ENCODE measurements at places on chromosomes 5 and 9.

DNA sequence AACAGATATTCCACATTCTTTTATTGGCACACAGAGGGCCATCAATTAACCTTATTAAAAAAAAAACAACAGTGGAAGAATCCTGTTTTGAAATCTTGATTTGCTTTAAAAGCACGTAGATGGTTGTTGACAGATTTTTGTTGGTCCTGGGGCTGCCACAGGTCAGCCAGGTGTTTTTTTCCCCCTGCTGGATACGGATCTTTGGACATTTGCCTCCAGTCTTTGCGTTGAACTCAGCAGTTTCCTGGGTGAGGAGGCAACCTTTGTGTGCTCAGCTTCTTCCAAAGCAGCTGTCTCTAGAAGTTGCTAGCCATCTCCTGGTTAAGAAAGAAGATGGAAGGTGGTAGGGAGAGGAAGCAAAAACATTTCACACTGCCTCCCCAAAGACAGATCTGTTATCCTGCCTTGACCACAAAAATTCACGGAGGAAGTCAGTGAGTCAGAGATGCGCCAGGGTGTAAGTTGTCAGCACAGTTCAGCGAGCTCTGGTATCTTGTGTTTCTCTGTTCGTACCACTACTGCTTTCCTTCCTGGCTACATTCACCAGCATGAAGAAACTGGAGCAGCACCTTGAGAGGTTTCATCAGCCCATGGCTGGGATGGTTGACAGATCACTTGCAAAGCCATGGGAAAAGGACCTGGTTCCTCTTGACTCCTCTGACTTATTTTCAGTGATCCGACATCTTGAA lies 207.3 kb downstream of the ARHGAP26 start:
- DNase-seq, result no peak

DNA sequence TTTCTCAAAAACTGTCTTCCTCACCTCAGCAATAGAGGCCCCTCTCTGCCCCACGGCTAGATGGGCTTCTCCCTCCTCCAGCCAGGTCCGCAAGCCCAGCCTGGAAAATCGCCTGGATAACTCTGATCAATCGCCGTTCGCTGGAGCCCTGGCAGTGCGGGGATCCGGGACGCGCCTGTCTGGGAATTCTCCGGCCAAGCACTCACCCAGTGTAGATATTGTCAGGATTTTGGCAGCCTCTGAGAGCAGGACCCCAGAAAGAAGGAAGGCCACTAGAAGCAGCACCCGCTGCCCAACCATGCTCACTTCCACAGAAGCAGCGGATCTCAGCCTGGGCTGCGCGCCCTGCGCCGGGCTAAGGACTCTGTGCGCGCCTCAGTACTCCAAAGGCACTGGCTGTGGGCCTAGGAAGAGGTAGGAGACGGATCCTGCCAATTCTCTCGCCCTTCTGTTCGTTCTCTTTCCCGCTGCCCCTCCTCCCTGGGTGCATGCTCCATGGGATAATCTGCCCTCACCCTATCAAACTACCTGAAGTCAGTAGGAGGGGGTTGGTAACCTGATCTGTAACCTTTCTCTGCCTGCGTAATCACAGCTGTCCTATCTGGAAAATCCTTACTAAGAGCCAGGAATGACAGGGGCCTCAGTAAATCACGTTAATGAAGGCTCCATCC lies at the start of gene UGT3A1:
UGT3A1 (minus strand) TSS at position 450 of the 671 bp plus-strand sequence; CDS start at position 300, 150 bp downstream.
- peak; percentile 56 for DNase-seq

GRCh38 chr9:107029146-107029545 lies 166.2 kb downstream of the ZNF462 start:
- DNase-seq, result no peak

DNA sequence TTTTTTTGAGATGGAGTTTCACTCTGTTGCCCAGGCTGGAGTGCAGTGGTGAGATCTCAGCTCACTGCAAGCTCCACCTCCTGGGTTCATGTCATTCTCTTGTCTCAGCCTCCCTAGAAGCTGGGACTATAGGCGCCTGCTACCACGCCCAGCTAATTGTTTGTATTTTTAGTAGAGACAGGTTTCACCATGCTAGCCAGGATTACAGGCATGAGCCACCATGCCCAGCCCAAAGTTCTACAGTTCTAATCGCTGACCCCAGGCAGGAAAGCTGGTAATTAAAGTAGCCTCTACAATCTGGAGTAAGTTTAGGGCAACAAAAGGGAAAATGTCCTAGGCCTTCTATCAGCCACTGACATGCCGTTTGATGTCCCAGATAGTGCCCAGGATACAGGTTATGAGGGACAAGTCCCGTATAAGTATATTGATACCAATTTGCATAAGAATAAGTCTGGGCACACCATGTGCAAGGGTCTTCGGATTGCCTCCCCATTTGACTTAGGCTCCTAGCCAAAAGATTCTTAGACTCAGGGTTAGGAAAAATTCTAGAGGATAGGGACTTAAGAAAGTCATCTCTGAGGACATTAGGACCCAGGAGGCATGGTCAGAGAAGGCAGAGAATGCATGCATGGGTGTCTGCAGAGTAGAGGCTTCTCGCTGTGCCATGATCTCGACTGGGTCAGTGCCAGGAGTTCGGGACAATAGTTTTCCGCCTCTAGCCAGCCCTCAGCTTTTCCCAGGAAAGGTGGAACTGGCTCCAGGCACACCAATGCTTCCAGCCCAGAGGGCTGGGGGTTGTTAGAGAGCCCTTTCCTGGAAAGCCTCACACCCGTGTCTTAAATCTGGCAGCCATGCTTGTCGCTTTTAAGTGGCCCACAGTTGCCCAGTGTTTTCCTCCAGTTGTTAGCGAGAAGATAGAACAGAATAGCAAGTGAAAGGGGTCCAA lies 1111.1 kb downstream of the TAF11L14 start:
- DNase-seq, result no peak

DNA sequence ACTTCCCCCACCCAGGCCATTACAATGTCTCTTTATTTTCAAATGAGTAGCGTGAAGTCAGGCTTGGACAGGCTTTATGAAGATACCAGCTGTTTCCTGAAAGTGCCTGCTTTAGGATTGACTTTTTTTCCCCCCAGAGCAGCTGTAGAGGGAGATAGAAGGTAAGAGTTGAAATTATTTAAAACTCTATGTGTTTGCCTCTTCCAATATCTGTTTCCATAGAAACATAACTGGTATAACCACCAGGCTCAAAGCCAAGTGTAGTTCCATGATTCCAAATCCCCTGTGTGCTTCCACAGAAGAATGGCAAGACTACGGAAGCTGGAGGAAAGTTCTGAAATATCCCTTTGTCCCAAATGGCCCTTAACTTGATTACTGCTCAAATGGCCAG lies 87.4 kb upstream of the TBC1D2 start:
- DNase-seq, result no peak

GRCh38 chr9:83435301-83435700 lies 102.9 kb downstream of the FRMD3 start:
- DNase-seq, result no peak
